Astrocyte of the hippocampus (primary cell): ENCODE measurements at places on chromosomes 12 and 14.

- DNase-seq, result no peak
These were observed 18.5 kb downstream of the TRPV4 start for GRCh38 chr12:109814600-109815150.

DNA sequence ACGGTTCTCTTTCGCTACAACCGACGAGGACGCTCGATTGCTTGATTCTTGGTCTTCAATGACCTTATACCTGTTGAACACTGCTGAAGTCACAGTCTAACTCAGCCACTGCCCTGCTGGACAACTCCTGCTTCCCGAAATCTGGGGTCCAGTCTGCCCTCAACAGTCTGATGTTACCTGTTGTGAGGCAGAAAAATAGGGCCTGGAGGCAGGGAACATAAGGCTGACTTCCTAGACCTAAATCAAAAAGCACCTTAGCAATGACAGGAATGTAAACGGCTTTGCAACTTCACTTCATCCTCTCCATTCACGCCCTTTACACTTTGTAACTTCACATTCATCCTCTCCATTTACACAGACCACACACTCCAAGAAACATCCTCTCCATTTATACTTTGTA lies 597 bp upstream of the GLTP start:
- DNase-seq, result peak; percentile 13

DNA sequence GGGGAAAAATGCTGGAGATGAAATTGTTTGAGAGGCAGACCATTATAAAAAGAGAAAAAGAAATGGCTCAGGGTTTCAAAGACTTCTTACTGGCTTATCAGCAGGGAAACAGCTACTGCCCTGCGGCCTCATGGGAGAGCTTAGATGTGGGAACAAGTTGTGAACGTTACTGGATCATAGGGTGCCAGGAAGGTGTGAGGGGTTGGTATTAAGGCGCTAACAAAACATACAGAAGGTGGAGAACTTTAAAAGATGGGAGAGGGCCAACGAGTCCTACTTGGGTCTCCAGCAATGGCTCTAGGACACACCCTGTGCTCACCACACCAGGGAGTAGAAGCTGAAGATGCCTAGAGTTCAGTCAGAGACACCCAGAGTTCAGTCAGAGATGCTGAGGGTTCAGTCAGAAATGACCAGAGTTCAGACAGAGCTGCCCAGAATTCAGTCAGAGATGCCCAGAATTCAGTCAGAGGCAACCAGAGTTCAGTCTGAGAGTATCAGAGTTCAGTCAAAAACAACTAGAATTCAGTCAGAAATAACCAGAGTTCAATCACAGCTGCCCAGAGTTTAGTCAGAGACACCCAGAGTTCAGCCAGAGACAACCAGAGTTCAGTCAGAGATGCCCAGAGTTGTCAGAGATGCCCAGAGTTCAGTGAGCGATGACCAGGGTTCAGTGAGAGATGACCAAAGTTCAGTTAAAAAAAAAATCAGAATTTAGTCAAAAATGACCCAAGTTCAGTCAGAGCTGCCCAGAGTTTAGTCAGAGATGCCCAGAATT lies 1103.6 kb downstream of the BCL11B start:
- DNase-seq, result no peak

GRCh38 chr14:105244334-105244733 lies 4.0 kb upstream of the BTBD6 start:
- DNase-seq, result no peak

DNA sequence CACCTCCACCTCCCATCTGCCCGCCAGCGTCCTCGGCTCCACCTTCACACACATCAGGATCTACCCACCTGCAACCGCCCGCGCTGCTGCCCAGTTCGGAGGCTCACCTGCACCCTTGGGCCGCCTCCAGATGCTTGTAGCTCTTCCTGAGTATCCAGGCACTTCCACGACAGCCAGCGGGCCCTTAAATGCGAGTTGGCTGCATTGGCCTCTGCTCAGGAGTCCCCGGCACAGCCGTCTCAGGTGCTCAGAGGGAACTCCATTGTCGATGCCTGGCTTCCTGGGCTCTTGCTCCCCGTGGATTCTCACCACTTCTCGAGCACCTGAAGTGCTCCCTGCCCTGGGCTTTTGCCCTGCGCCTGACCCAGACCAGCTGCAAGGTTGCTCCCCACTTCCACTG lies 21.9 kb upstream of the CDCA4 start:
- no peak for DNase-seq

GRCh38 chr14:64971943-64972791 lies at the start of gene RAB15:
TSS of gene RAB15 (minus strand) at chr14:64972336. CDS start at chr14:64972076, 260 bp downstream.
- peak; percentile 78 for DNase-seq

DNA sequence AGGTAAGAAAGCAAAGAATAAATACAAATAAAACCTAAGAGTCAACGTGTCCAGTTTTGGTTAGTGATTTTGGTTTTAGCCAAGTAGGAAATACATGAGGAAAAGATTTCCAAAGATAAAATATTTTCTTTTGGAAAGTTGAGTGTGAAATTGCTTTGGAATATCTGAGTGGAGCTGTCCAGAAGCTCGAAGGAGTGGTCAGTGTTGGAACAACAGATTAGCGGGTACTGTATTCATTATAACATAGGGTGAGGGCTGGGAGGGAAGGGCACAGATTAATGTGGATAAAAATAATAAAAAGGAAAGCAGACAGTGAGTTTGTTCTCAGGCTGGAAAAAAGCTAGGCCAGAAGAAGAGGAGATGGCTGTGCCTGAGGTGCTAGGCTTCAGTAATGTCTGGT lies 101.5 kb upstream of the SLCO1C1 start:
- DNase-seq, result no peak

DNA sequence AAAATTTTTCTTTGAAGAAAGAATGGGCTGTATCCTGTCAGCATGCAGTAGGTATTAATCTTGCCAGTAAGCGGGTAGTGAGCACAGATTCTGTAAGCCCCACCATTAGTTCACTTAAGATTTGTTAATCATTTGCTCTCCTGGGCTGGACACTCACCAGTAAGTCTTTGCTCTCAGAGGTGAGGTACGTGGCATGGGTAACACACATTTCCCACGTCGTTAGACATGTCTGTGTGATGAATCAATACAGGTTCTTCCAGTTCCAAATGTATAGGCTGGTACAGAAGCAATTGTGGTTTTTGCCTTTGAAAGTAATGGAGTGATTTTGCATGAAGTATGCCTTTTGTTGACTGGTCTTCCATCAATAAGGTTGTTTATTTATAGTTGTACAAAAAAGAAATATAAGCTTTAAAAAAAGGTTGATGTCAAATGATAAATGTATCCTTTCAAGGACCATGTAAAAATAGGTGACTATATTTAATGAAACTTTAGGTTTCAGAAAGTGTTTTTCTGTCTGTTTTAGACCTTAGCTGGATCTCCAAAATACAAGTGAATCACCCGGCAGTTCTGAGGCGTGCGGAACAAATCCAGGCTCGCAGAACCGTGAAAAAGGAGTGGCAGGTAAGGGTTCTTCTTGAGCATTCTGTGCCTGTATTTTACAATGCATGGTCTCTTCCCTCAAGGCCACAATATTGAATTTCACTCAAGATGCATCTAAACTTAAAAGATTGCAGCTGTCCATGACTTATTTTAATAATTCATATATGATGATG lies 45.5 kb downstream of the DERA start:
- DNase-seq, result no peak

- no peak for DNase-seq
These were observed 37.9 kb downstream of the DLK1 start for GRCh38 chr14:100764471-100765115.

DNA sequence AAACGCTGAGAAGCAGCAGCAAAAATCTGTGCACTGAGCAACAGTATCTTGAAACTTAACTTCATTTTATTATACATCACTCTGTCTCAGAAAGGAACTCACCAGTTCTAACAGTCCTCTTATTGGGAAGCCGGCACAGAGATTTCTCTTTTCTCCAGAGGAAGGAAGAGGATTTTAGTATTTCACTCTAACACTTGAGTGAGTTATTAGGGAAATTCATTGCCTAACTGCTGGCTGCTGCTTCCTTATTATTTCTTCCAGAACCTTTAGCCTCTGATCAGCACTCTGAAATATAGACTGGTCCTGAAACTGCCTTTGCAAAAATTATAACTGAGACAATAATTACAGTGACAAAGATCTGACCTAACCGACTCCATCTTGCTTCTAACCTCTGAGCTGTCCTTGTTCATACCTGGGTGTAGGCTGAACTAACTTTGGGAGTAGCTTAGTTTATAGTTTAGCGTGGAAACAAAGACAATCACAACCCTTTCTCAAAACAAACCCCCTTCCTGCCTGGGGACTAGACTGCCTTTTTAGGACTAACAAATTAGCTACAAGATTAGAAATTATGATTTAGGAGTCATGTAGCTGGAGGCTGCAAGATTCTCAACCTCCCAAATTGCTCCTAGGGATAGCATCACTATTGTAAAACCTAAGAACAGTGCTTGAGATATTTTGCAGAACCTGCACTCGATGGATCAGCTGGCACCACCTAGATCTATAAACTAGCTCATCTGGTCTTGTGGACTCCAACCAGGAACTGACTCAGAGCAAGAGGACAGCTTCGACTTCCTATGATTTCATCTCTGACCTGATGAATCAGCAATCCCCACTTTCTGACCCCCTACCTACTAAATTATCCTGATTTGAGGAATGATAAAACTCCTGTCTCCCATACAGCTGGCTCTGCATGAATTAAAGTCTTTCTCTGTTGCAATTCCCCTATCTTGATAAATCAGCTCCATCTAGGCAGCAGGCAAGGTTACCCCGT lies 117.5 kb downstream of the DYRK2 start:
- DNase-seq, result peak; percentile 22

GRCh38 chr12:49109641-49110463 lies 795 bp downstream of the LMBR1L start:
- DNase-seq, result peak; percentile 46
